Astrocyte of the spinal cord (primary cell): ENCODE measurements at places on chromosomes 5 and 9.

GRCh38 chr9:74847478-74848152, 40.1 kb downstream of the TRPM6 start:
- DNase-seq, result no peak

- DNase-seq, result no peak
These were observed 158.9 kb downstream of the FAM174A start for GRCh38 chr5:100694100-100694499.

GRCh38 chr5:80374188-80374587, 33.7 kb upstream of the ZFYVE16 start:
- no peak for DNase-seq

DNA sequence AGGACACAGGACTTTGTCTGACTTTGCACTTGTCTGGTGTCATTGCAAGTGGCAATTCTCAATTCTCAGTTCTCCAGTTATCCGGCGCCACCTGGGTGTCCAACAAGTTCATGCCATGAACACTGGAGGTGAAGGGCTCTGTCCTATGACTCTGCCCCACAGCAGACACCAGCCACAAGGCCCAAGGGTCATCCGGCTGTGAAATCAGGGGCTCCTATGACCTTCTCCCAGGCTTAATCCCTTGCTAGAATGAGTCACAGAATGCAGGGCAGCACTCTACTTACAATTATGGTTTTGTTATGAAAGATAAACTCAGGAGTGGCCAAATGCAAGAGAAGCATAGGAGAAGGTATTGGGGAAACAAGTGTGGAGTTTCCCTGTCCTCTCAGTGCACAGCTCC, 392.0 kb downstream of the GADD45G start:
- DNase-seq, result no peak

GRCh38 chr9:28747351-28747985, 1174.2 kb upstream of the C9orf72 start:
- no peak for DNase-seq

DNA sequence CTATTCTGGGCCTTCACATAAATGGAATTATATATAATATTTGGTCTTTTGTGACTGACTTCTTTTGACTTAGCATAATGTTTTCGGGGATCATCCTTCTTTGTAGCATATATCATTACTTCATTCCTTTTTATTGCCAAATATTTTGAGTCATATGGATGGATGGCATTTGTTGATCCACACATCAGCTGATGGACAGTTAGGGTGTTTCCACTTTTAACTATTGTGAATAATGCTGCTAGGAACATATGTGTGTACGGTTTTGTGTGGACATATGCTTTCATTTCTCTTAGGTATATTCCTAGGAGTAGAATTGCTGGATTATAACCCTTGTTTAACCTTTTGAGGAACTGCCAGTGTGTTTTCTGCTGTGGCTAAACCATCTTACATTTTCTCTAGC, 249.6 kb downstream of the FANCC start:
- no peak for DNase-seq

DNA sequence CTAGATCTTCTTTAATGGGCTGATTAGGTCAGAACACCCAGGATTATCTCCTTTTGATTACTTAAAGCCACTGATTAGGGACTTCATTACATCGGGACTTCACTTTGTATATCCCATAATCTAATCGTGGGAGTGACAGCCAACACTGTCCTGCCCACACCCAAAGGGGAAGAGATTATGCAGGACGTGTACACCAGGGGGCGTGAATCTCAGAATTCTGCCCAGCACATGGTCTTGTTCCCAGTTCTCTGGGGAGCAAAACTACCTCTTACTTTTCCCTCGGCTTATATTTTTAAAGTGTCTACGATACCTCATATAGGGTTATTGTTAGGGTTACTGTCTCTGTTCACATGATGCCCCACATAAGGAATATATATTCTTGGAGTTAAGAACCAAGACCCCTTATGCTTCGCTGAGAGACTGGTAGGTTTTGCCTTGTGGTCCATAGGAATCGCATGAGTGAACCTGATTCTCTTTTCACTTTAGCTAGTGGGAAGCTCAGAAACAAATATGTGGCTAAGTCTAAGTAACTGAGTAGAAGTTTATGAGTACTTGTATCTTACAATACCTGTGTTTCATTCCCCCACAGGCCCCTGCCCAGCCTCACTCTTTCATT, 192.7 kb downstream of the GNA14 start:
- DNase-seq, result no peak

- no peak for DNase-seq
These were observed 363.9 kb downstream of the KDM4C start for GRCh38 chr9:7121664-7122063.

- DNase-seq, result no peak
These were observed 37.4 kb upstream of the ZNF608 start for GRCh38 chr5:124783794-124784193.

DNA sequence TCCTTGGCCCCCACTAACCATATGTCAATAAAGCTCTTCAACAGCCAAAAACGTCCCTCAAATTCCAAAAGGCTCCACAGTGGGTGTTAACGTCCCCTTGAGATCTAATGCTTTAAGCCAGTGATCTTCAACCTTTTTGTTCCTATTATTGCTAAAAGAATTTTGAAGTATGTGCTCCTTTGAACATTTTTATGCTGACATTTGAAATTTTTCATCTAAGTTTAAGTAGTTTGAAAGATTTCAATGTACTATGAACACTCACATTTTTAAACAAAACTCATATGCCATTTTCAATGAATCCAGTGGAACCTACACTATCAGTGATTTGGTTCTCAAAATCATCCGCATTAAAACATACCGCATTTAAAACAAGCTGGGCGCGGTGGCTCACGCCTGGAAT, 29.9 kb downstream of the AUH start:
- DNase-seq, result no peak

DNA sequence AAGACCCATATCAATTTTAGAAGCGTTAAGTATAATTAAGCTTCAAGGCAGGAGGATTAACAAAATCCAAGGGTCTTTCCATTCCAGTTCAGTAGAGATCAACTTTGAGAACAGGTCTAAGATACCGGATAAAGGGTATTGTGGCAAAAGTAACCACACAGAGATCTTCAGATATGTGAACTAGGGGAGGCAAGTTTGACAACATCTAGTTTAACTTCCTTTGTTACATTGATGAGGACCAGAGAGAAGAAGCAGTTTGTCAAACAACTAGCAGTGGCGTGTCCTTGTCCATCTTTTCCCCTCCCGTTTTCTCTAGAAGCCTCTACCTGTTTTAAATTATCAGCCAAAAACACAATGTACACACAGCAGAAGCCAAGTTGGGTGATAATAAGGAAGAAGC, 8.6 kb downstream of the SLC36A2 start:
- no peak for DNase-seq

DNA sequence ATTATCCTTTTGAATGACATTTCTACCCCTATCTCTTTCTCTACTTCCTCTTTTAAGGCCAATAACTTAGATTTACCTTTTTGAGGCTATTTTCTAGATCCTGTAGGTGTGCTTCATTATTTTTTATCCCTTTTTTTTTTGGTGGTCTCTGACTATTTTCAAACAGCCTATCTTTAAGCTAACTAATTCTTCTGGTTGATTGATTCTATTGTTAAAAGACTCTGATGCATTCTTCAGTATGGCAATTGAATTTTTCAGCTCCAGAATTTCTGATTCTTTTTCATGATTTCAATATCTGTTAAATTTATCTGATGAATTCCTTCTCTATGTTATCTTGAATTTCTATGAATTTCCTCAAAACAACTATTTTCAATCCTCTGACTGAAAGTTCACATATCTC, 7.4 kb upstream of the SLC36A3 start:
- no peak for DNase-seq

GRCh38 chr9:84748112-84748511, 78.6 kb downstream of the NTRK2 start:
- no peak for DNase-seq

- peak; percentile 6 for DNase-seq
These were observed 5.8 kb downstream of the BSPRY start for GRCh38 chr9:113355040-113355596.

- no peak for DNase-seq
These were observed 19.6 kb downstream of the SLC24A2 start for GRCh38 chr9:19769213-19769612.

GRCh38 chr9:96038914-96039313, 163.4 kb downstream of the ERCC6L2 start:
- no peak for DNase-seq

- no peak for DNase-seq
These were observed 5.8 kb downstream of the GM2A start for GRCh38 chr5:151258816-151259215.

- no peak for DNase-seq
These were observed 5.8 kb upstream of the PAPPA start for GRCh38 chr9:116147821-116148220.

DNA sequence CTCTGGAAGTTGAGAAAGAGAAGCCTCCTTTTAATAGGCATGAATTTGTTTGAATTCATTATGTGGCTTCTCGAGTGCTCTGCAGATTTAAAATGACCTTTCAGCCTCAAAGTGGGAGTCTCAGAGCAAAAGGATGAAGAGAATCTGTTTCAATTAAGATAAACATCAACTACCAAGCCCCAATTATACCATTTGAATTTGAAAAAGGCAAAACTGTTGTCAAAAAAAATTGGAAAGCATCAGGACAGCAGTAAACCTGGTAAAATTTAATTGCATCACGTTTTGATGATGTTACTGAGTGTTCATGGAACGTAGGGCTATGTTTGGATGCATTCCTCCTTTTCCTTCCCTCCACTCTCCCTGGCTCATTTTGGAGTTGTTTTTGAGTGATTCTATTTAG, 637.2 kb downstream of the PDE4D start:
- no peak for DNase-seq

- DNase-seq, result no peak
These were observed 25.8 kb downstream of the NIPAL4 start for GRCh38 chr5:157485811-157486210.

DNA sequence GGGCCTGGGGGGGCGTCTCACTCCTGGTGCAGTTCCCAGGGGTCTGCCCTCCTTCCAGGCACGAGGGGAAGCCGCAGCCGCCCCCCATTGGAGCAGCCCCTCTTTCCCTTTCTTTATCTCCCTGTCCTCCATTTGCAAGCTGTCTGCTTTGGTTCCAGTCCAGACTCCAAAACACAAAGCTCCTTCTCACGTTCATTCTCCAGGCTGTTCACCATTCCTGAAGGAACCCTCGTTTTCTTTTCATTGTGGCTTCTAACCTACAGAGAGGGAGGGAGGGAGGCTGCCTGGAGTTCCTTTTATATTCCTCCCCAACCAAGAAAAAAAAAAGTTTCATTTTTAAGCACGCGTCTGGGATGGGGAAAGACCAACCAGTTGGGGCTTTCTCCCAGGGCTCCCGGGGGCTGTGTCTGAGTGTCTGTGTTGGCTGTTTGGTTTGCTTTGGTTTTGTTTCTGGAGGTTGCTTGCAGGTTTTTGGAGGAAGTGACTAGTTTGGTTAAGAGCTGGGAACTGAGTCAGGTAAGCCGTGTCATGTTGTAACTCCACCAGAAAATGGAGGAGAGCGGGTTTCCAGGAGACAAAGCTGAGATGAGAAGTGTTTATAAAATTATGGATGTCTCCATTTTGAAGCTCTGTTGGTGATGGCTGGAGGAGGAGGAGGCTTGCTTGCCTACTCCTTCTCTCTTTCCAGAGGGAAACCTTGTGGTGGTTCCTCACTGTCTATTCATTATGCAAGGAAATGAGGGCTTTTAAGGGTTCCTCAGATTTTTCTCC, 1.6 kb downstream of the ZNF462 start:
- peak; percentile 57 for DNase-seq

DNA sequence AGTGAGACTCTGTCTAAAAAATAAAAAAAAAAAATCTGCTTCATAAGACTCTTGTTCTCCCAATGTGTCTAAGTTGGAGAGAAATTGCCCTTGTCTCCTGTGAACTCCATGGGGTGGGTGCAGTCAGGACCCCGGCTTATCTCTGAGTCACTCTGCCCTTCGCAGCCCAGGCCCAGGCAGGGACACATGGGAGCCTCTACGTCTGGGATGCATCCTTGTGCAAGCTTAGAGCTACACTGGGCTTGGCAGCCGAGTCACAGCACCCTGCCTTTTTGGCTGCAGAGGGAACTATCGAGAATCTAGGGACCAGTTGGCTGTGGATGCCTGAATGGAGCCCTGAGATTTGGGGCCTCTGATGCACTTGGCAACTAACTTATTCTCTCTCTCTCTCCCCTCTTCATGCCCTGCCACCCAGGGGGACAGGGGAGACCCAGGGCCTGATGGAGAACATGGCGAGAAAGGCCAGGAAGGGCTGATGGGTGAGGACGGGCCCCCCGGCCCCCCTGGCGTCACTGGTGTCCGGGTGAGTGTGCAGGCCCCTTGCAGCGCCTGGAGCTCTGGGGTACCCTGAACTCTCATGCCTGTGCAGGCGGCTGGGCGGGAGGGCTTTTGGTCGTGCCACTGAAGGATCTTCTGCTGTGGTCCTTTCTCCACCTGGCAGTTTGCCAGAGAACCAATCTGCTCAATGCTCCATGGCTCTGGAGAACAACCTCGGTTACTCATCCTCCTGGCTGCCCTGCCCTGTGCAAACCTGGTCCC, 47.5 kb upstream of the ORM1 start:
- DNase-seq, result no peak

DNA sequence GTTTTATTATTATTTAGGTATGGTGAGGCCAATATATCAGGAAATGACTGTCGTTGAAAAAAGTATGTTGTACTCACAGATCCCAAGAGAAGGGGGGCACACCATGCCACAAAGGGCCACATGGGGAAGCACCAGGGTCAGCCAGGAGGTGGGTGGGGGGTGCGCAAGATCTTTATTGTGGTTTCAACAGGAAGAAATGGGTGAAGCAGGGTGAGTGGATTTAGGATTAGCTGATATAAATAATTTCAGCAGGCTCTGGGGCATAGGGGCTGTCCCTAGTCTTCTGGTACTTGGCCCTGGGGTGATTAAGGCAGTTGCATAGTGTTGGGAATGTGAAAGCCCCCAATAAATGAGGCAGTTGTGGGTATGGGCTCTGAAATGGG, 8.6 kb downstream of the PDCD1LG2 start:
- DNase-seq, result no peak

GRCh38 chr5:54947187-54947586, 38.2 kb downstream of the ESM1 start:
- DNase-seq, result no peak

GRCh38 chr5:179836225-179837019, 15.7 kb downstream of the SQSTM1 start:
- peak; percentile 51 for DNase-seq
